ENCODE measurements at places on chromosomes 7 and 10.

DNA sequence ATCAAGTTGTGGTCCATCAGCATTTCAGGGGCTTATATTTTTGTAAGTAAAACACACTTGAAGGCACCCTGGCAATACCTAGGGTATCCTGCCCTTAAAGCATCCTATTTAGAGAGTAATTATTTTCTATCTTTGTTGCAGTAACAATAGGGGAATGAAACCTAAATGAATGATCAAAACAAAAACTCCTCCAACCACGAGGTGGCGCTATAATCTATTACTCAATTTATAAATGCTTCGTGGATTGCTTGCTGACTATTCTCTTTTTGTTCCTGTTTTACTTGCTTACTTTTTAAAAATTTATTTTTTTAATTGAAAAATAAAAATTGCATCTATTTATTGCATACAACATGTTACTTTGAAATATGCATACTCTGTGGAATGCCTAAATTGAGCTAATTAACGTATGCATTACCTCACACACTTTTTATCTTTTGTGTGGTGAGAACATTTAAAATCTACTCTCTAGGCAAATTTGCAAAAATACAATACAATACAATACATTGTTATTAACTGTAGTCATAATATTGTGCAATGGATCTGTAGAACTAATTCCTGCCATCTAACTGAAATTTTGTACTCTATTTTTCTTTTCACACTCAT, 147.7 kb upstream of the BMPER start:
- DNase-seq, result no peak

DNA sequence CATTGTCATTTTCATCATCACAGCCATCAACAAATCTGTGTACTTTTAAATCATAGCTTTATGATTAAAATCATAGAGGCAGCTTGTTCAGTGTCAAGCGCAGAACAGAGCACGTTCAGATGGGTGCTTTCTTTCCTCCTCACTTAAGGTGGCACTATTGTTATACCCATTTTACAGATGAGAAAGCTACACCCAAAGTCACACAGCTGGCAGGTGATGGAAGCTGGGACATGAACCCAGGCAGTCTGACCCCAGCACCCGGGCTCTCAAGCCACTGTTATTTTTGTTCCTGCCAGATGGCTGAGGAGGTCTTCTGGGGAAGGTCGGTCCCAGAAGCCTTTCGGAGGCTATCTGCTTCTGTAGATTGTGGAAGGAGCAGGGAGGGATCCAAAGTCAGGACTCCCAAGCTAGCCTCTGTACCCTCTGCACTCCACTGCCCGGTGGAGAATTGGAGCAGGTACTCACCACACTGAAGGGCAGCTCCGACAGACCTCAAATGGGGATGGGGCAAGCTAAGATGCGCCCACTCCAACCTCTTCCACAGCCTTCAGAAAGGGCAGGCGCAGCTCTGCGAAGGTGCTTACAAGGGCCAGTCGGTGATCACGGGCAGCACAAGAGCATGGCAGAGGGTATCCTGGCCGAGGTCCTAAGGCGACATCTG, 610 bp downstream of the AVPI1 start:
- no peak for DNase-seq

- DNase-seq, result no peak
These were observed 235.8 kb downstream of the CHCHD3 start for GRCh38 chr7:132846086-132846485.

DNA sequence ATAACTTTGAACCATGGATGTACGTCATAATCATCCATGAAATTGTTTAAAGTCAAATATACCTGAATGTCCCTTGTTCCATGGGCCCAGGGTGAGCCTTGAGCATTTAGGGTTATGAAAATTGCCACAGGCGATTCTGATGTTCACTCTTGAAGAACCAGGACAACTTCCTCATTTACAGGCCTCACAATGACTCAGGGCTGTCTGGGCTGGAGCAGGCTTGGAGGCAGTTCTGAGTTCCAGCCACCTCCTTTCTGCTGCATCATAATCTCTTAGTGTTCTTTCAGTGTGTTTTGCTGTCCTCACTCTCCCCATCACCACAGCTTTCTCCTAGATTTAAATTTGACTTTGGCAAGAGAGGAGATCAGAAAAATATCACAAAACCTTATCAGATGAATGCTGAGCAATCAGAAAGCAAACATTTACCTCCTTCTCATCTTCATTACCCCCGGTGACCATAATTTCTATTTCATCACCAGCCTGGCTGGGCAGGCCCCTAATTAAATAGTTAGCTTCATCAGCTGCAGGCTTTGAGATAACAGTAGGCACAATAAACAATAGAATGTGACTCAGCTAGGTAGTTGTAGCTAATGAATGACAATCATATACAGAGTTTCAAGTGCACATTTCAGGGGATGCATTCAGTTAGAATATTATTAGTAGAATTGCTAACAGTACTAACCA, 571.0 kb downstream of the SH2D4B start:
- no peak for DNase-seq

DNA sequence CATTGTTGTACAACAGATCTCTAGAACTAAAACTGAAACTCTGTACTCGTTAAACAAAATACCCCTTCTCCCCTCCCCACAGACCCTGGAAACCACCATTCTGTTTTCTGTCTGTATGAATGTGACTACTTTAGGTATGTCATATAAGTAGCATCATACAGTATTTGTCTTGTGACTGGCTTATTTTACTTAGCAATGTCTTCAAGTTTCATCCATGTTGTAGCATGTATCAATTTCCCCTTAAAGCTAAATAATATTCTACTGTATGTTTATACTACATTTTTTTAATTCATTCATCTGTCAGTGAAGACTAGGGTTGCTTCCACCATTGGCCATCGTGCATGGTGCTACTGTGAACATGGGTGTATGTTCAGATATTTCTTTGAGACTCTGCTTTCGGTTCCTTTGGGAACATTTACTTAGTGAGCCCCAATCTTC, 71.2 kb upstream of the RPA3 start:
- DNase-seq, result no peak

DNA sequence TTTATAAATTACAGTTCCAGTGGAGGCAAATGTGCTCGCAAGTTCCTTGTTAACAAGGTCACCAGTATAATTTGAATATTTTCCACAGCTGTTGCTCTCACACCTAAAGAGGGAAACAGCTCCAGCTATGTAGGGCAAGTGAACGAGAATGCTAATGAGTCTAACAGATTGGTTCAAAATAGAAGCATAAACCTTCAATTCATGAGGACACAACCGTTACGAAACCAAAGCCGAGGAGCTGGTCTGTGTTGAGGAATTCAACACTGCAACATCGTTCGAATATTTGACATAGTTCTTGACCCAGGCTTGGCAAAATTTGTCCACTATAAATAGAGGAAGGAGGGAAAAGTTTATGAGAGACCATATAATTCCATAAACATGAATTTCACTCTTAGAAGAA, 161.3 kb downstream of the KLF6 start:
- no peak for DNase-seq

DNA sequence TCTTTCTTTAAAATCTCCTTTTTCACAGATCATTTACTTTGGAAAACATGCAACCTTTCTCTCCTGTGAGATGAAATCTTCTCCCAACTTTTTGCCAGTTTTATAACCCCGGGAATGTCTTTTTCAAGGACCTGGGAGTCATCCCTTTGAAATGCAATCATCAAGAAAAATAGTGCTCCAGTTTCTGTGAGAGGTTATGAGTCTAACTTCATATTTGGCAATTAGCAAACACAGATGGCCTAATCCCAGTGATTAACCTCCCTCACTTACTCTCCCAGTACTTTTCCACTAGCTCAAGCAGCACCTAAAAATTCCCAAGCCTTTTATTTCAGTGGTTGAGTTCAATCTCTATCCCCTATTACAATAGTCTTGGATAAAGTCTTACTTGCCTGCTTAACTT, 185.8 kb upstream of the TMEM106B start:
- no peak for DNase-seq

DNA sequence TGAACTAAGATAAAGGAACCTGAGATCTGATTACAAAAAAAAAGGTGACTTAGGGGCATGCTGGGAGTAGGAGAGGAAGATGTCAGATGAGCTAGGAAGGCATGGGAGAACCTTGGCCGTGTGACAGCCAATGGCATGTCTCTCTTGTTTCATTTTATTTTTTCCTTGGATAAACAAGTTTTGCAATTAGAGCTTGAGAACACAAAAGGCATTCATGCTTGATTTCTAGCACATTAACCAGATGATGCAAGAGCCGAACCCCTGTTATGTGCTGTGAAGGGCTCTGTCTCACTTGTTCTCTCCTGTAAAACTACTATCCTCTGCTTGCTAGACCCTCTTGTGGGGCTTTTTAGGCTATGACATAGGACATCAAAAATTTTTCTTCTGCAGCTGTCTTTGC, 134.3 kb upstream of the ASAH2 start:
- DNase-seq, result no peak

DNA sequence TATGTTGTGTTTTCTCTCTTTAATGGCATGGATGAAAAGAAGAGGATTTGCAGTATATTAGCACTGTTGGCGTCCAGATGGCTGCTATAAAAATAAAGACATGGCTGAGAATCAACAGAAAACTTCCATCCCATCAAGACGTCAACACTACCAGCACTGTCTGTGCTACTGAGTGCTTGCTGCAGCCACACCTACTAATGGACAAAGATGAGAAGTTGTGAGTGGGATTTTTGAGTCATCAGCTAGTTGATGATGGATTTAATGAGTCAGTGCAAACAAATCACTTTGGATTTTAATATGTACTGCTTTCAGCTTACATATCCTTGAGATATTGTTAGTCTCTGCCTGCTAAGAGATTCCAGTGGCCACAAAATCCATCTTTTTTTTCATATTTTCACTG, 631.0 kb upstream of the ANKRD30A start:
- DNase-seq, result no peak

DNA sequence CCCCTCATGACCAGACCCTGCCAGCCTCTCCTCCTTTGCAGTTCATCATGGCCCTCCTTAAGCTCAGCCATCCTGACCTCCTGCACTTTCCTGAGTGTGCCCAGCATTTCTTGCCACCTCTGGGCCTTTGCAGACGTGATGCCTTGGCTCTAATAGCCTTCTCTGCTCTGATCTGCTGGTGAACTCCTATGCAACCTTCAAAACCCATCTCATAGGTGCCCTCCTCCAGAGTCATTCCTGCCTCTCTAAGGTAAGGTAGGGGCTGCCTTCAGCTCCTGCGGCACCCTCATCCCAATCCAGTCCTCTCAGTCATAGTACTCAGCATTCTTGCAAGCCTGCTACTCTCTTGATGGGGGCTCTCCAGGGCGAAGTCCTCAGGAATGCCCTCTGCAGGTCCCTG, 19.3 kb upstream of the ELN start:
- no peak for DNase-seq

DNA sequence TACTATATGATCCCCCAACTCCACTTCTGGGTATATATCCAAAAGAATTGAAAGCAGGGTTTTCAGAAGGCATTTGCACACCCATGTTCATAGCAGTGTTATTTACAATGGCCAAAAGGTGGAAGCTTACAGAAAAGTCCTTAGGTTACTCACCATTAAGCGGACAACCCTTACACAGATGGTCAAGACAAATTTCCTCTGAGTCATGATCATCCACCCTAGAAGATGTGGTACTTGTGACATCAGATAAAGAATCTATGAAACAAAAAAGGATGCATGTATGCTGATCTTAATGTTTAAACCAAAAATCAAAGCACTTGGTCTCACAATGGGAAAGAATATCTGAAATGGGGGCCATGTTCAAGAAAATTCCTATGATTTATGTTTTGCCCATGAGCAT, 31.1 kb downstream of the ZC3HAV1 start:
- DNase-seq, result no peak

GRCh38 chr7:131075406-131075805, 252.3 kb upstream of the MKLN1 start:
- no peak for DNase-seq

GRCh38 chr10:119667562-119668328, 16.6 kb downstream of the BAG3 start:
- DNase-seq, result no peak

- no peak for DNase-seq
These were observed 35.6 kb downstream of the C10orf90 start for GRCh38 chr10:126634911-126635310.

GRCh38 chr10:110993024-110993693, 73.8 kb downstream of the SHOC2 start:
- no peak for DNase-seq

DNA sequence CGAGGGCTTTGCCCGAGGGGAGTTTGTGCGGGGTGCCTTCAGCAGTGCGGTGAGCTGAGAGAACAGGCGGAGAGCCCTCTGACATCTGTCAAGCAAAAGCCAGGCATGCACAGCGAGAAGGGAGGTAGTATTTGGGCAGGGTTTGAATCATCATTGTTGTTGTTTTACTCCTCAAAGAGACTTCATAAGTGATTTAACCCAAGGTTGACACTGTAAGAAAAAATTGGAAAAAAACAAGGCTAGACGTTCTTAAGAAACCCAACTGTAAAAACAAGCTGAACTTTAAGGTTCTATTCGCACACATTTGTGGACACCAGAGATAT, 1.3 kb downstream of the ADAM22 start:
- no peak for DNase-seq

- DNase-seq, result no peak
These were observed 89.2 kb downstream of the ZNF365 start for GRCh38 chr10:62463364-62463763.

- no peak for DNase-seq
These were observed 53.8 kb upstream of the BET1 start for GRCh38 chr7:94057955-94058354.

DNA sequence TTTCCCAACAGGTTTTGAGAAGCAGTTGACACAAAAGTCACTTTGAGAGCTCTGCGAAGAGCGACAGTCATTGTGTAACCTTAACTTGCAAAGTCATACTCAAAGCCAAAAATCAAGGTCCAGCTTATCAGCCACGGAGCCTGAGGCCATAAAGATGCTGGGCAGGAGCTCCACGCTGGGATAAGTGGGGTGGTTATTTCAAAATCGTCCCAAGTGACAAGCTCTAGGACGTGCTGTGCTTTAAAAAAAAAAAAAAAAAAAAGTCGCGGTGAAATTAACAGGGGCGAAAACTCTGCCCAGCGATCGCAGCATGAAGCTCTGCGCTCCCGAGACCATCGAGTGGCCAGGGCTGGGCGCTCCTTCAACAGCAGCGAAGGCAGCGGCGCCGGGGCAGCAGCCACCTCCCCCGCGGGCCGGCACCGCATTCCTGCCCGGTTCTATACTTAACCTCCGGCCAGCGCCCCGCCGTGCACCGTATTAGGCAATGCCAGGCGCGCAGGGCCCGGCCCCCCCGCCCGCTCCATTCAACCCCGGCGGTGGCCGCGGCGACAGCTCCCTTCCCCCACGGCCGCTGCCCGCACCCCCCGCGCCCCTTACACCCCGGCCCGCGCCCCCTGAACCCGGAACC, 657 bp downstream of the HACD1 start:
- DNase-seq, result no peak

- no peak for DNase-seq
These were observed 76.8 kb downstream of the ADK start for GRCh38 chr10:74227697-74228424.
